ENCODE measurements at places on chromosomes 1 and 21. TPM values are rescaled to one million over a fixed set of nuclear protein-coding genes. Genes with fewer than 3 reads are reported as not detected.

The S100A14 gene
- total RNA-seq, result not detected

The RSBN1 gene
- total RNA-seq, result 37.6 TPM

The CHIT1 gene
- total RNA-seq, result 0.39 TPM

- DNase-seq, result no peak
These were observed 24.5 kb upstream of the CCN1 start for GRCh38 chr1:85555867-85556573.

- no peak for DNase-seq
These were observed 454.3 kb downstream of the MATN1 start for GRCh38 chr1:30268923-30269666.

DNA sequence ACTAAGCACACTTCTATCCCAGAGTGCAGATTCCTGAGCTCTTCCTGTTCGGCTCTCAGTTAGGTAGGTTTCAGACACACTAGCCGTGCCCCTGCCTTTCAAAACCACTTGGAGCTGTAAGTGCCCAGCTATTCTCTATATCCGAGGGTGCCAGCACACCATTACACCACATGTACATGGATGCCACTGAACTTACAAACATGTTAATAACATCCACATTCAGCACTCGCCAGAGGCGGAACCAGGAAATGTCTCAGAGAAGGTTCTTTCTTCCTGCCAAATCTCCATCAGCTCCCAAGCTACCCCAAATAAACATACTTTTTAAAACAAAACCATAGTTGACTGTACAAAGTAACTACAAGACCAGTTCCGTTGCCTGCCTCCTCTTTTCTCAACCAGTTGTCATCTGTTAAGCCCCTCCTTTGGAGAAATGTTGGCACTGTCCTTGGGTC lies 78.4 kb upstream of the CTTNBP2NL start:
- no peak for DNase-seq

- DNase-seq, result no peak
These were observed 115.8 kb downstream of the C1orf94 start for GRCh38 chr1:34292472-34292871.

All from CD8-positive, alpha-beta T cell (primary cell).